ENCODE measurements at places on chromosomes 2 and 18. TPM values are rescaled to one million over a fixed set of nuclear protein-coding genes. Genes with fewer than 3 reads are reported as not detected.

DNA sequence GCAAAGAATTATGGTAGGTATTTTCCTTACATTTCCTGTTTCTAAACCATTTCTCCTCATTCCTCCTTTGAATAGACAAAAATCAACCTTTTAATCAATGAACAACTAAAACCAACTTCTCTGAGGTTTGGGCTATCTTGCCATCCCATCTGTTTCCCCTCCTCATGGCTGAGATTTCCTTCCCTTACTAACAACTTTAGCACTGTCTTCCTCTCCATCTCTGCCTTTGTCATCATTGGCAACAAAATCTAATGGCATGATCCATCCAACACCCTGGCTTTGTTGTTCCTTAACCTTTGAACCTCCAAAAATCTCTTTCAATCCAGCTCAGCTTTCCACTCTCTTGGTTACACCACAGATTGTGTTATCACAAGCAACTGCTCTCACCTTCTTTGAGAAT is 95.3 kb upstream of the FAM136A start:
- no peak for DNase-seq

- no peak for DNase-seq
Observed at GRCh38 chr2:164784376-164784775, 57.2 kb downstream of the COBLL1 start.

- DNase-seq = no peak
Observed at GRCh38 chr2:53724536-53724935, 43.1 kb upstream of the CHAC2 start.

- DNase-seq = no peak
Observed at GRCh38 chr18:54739476-54739875, 88.8 kb upstream of the RAB27B start.

DNA sequence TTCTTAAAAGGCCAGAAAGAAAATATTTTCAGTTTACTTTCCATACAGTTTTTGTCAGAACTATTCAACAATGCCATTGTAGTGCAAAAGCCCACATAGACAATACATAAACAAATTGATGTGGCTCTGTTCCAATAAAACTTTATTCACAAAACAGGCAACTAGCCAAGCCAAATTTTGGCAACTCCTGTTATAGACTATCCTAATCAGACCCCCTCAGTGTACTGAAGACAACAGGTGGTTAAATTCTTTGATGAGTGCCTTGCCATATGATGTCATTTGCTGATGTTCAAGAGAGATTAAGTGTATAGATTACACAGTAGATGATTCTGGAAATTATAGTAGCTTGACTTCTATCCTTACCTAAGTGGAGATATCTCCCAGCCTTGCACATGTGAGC is 83.4 kb downstream of the FANCL start:
- no peak for DNase-seq

The IL18RAP gene
- 0.84 TPM for polyA plus RNA-seq

DNA sequence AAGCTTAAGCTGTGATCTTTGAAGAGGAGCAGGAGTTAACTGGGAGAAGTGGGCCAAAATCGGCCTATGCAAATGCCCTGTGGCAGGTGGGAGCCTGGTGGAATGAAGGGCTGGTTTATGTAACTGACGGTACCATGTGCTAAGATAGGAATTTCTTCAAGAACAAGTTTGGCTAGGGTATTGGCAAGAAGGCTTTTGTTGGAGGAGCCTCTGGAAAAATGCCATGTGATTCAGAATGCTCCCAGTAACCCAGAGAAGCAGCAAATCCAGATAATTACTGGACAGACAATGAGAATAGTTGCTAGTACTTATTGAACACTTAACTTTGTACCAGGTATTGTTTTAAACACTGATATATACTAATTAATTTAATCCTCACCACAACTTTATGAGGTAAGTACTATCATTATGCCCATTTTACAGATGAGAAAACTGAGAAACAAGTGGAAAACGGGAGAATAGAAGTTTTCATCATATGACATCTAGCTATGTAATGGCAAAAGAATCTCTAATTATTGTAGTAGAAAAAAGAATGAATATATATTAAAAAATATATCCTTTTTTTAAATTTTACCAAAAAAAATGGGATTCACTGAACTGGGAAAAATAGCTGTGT is 9.1 kb upstream of the FAM124B start:
- no peak for DNase-seq

DNA sequence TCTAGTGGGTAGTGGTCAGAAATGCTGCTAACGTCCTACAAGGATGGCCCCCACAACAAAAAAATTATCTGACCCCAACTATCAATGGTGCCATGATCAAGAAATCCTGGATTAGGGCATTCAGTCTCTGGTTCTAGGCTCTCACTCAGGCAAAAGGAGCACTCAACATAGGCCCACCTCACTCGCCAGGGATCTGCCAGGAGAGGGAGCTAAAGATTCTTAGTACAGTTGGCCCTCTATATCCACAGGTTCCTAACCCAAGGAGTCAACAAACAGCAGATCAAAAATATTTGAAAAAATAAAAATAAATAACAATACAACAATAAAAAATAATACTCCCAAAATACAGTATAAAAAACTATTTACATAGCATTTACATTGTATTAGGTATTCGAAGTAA is 10.0 kb downstream of the SLC4A5 start:
- DNase-seq = no peak

DNA sequence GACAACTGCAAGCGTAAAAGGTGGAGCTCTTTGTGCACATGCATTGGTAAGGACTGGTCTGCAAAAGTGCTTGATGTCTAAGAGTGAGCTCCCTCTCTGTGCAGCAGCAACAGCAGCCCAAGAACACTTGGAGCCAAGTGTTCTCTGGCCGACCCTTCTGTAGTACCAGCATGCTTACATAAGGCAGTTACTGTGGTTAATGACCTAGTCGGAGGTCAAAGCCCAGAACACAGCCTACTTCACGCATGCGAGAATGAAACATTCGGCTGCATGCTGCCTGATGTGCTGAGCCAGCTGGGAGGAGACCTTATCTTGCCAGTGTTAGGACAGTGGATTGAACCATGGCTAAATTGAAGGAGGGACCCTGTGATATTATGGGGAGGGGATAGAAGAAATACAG is 21.3 kb downstream of the NCAPH start:
- no peak for DNase-seq
